MV-4-11 (cell line): ENCODE measurements at places on chromosomes 13 and 19.

DNA sequence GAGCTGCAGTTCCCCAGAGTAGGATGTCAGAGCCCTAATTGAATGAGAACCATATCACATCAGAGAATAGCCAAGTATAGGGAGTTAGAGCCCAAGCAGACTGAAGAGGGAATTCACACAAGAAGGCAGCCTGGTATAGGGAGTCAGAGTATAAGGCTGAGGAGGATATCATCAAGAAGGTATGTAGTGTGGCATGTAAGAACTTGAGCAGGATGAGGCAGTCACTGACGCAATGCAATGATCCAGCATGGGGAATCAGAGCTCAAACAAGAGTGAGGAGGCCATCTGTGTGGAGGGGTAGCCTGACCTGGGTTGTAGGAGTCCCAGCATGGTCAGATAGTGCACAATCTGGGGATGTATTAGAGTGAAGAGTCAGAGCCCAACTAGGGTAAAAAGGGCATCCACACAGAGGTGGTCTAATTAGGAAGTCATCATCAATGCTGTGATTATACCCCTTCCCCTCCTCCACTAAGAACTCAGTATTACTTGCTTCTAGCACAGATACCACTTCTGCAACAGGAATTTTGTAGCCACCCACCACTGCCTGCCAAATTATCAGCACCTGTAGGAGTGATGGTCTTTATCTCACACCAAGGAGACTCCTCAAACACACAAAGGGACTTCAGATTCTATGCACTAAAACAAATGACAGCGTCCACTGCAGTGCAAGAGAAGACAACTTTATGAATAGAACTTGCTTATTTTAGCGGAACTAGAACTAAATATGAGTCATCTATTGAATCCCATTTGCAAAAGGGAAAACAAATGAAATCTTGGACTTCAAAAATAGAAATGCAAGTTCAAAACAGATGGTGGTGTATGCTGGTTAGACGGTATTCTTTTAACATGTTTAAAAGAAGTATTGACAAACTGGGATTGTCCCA lies 107.2 kb downstream of the FNDC3A start:
- DNase-seq = no peak

- no peak for DNase-seq
Measured at GRCh38 chr13:110187641-110188161, 119.3 kb downstream of the COL4A1 start.

GRCh38 chr13:99908140-99908803 lies 63.3 kb downstream of the ZIC5 start:
- peak; percentile 27 for DNase-seq

DNA sequence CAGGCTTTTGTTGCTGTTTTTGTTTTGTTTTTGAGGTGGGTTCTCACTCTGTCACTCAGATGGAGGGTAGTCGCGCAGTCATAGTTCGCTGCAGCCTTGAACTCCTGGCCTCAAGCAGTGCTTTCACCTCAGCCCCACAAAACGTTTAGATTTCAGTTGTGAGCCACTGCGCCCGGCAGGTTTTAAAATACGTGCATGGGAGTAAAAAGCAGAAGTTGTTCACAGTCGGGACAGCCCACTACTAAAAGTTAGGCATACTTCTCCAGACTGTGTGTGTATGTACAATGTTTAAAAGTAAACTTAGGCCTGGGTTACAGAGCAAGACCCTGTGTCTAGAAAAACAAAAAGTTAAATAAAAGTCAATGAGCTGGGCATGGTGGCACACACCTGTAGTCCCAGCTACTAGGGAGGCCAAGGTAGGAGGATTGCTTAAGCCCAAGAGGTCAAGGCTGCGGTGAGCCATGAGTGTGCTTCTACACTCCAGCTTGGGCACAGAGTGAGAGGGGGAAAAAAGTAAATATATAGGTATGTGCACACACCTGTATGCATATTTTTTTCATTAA lies 6.1 kb downstream of the SAFB start:
- peak; percentile 76 for DNase-seq

DNA sequence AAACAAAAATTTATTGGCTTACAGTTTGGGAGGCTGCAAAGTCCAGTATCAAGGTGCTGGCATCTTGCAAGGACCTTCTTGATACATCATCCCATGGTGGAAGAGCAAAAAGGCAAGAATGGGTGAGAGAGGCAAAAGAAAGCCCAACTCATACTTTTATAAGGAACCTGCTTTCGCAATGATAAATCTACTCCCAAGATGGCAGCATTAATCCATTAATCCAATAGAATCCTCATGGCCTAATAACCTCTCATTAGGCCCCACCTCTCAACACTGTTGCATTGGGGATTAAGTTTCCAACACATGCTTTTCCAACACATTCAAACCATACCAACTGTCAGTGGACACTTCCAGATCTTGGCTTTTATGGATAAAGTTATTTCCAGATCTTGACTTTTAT lies 48.7 kb upstream of the ZNF507 start:
- no peak for DNase-seq

GRCh38 chr13:103099722-103100293 lies 33.6 kb upstream of the SLC10A2 start:
- DNase-seq = no peak
